ENCODE measurements at places on chromosomes 3 and 15. TPM values are rescaled to one million over a fixed set of nuclear protein-coding genes. Genes with fewer than 3 reads are reported as not detected.

KLHL25 gene
- total RNA-seq: 3.1 TPM

CEMIP gene
- total RNA-seq: 0.14 TPM

SCAANT1 gene
- total RNA-seq: not detected

HIGD2B gene
- total RNA-seq: not detected

FOXL2NB gene
- 0.20 TPM for total RNA-seq

CRELD1 gene
- 19.9 TPM for total RNA-seq

FMN1 gene
- 1.2 TPM for total RNA-seq

DPPA2 gene
- not detected for total RNA-seq

GJD2 gene
- total RNA-seq: not detected

CCRL2 gene
- not detected for total RNA-seq

DNA sequence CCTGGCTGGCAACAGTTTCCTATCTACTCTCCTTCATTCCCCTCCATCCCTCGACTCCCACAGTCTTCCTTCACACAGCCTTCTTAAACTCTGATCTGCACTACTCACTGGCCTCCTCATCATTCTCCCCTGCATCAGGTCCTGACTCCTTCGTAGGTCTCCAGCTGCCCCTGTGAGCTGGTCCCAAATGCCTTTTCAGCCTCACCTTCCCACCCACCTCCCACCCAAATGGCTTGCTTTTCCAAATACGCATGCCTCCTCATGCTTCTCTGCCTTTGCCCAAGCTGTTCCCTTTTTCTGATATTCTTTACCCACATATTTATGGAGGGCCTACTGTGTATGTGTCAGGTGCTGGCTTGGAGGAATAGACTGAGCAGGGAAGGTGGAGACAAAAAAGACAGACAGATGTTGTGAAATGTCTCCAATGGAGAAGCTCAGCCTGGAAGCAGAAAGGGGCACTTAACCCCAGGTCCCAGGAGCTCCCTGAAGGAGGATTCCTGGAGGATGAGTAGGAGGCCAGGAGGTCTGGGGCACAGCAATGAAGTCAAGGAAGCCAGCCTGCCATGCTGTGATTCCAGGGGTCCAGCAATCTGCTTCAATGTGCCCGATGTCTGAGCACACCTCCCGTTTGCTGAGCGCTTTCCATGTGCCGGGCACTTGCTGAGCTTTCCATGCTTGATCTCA lies 252.2 kb downstream of the SHQ1 start:
- DNase-seq: peak; percentile 24

GRCh38 chr3:143881095-143881494 lies 32.8 kb upstream of the SLC9A9 start:
- DNase-seq: no peak

DNA sequence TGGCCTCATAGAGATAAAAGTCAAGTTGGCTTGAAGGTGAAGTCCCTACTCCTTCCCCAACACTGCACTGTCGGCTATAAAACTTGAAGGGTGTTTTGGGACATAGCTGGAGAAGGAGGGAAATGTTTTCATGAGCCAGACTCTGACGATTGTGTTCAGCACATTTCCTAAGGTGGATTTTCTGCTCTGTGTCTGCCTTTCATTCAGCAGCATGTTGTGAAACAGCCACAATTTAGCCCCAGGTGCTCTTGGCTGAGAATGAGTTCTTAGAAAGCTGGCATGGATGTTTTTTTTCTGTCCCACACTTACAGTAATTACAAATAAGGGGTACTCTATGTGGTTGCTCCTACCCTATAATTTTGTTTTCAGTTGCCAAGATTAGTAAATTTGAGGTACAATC lies 492.4 kb downstream of the MCTP2 start:
- DNase-seq: peak; percentile 83

- peak; percentile 91 for DNase-seq
Measured at GRCh38 chr15:48373821-48374451, 42.7 kb downstream of the DUT start.

DNA sequence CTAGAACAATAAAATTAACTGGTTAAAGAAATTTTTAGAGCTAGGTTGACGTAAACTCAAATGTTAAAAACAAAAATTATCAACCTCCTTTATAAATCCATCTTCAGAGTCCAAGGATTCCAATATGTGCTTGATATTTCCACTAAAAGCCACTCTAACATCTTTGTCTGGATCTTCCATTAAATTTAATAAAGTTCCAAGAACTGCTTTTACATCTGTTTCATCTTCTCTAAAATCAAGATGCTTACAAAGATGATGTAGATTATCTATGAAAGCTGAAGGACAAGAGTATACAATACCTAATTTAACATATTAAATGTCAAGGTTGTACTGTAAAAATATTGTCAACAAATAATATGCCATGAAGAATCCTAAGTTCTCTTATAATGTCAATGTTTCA lies 24.8 kb downstream of the ATR start:
- DNase-seq: no peak

GRCh38 chr15:49163678-49164077 lies 6.4 kb upstream of the GALK2 start:
- no peak for DNase-seq

GRCh38 chr15:95300958-95301357 lies 1029.5 kb upstream of the NR2F2 start:
- DNase-seq: peak; percentile 7

GRCh38 chr15:40506964-40507571 lies 36.3 kb downstream of the CHST14 start:
- DNase-seq: peak; percentile 69

GRCh38 chr15:72037321-72037720 lies 80.6 kb downstream of the MYO9A start:
- DNase-seq: no peak

GRCh38 chr3:95789111-95789510 lies 1025.3 kb upstream of the EPHA6 start:
- DNase-seq: no peak

DNA sequence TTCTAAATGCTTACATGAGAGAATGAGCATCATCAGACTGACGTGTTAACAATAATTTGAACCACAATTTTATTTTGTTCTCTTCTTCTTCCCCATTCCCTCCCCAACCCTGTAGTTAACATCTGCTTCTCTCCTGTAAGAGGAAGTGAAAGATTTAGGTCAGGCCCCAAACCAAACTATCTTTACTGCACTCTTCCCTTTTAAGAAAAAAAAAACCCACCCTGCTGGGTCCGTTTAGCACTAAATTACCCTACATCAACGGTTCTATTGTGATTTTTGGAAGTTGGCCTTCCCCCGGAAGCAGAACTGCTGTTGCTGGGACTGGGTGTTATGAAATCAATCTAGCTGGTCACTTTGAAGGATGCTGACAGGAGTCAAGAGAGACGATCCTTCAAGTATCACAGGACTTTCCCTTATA lies 49.4 kb downstream of the NFKBIZ start:
- DNase-seq: no peak

- DNase-seq: no peak
Measured at GRCh38 chr3:52396907-52397591, 47.9 kb downstream of the SEMA3G start.

DNA sequence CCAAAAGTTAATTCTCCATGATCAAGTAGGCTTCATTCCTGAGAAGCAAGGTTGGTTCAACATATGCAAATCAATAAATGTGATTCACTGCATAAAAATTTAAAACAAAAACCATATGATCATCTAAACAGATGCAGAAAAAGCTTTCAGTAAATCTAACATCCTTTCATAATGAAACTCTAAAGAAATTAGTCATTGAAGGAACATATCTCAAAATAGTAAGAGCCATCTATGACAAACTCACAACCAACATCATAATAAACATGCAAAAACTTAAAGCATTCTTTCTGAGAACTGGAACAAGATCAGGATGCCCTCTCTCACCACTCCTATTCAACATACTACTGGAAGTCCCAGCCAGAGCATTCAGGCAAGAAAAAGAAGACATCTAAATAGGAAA lies 254.1 kb downstream of the AGBL1 start:
- no peak for DNase-seq

DNA sequence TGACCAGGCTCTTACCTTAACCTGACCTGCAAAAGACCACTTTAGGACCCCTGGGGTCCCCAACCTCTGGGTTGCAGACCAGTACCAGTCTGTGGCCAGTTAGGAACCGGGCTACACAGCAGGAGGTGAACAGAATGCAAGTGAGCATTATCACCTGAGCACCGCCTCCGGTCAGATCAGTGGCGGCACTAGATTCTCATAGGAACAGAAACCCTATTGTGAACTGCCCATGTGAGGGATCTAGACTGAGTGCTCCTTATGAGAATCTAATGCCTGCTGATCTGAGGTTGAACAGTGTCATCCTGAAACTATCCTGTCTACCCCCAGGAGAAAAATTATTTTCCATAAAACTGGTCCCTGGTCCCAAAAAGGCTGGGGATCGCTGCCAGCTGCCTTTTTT lies 20.3 kb downstream of the CHP1 start:
- DNase-seq: no peak

DNA sequence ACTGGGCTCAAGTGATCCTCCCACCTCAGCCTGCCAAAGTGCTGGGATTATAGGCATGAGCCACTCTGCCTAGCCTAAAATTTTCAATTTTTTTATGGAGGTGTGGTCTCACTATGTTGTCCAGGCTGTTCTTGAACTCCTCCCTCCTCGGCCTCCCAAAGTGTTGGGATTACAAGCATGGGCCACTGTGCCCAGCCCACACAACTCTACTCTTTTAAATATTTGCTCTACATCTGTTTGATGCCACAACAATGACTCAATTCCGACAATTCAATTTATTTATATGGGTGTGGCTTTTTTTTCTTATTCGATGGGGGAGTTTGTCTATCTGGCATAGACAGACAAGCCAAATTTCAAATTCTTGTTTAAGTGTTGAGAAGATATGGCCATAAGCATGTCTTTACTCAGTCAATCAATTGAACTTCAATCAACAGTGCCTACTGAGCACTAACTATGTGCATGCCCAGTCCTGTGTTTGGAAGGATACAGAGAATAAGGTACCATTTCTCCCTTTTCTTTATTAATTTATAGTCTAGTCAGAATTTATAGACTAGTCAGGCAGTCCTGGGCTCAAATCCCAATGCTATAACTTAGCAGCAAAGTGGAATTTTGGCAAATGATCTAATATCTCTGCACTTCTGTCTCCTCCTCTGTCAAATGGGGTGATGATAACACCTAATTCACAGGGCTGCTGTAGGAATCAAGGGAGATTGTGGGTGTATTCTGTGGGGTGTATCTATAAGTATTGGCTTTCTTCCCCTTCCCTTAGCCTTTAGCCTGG lies 54.6 kb upstream of the PIAS1 start:
- DNase-seq: peak; percentile 28

DNA sequence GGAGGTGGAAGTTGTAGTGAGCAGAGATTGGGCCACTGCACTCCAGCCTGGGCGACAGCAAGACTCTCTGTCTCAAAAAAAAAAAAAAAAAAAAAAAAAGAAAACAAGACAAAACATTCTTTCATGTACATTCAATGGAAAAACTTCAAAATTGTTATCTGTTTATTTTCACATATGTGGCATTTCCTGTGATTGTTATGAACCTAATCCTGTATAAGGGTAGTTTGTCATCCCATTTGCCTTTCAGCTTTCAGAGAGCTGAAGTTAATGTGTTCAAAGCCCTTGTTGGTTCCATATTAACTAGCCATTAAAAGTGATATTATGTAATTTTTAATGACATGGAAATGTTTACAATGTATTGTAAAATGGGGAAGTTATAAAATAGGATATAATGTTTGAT lies 17.3 kb upstream of the NCK1 start:
- no peak for DNase-seq

- DNase-seq: no peak
Measured at GRCh38 chr3:174540116-174540908, 318.8 kb upstream of the NAALADL2 start.

DNA sequence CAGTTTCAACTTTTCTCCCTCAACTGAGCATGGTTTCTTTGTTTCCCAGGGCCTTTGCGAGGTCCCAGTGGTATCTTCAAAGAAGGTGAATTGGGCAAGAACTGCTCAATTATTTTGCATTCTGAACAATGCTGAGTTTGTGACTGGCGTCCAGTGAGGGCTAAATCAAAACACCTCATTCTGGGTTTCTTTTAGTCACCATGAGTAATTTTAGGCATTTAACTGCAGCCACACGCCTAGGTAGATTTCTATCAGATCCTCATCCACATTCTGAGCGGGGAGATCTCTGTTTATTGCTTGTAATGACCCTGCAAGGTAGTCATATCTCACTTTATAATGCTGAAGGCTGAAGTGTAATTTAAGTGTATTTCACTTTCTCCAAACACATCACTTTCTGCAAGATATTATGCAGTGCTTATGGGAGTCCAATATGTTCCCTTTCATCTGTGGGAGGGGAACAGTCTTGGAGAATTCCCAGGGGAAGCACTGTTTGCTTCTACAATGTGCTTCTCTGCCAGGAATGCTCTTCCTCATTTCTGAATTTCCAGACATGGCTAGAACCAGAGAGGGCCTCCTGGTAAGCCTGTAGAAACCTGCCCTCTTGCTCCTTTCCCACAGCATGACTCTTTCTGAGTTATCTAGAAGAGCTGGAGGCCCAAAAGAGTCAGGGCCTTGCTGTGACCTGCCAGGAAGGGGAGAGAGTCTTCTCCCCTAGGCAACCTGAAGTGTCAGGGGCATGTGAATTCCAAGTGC lies 91.7 kb downstream of the FRMD4B start:
- DNase-seq: peak; percentile 72

DNA sequence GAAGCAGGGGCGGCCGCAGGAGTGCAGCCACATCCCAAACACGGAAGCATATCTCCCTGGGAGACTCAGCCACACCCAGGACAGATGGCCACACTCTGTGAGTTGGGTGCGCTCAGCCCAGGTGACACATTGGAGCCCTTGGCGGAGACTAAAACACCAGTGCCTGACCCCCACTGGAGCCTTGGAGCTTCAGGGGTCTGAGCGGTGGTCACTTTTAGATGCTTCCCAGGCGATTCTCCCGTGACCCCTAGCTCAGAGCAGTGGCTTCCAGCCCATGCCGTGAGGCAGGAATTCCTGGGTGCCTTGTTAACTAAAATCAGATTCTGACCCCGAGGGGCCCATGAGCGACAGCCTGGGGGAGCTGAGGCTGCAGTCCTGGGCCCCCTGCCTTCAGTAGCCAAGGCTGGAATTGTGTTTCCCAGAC lies 54.5 kb downstream of the PLXNA1 start:
- no peak for DNase-seq

- peak; percentile 84 for DNase-seq
Measured at GRCh38 chr3:120497336-120497735, 46.5 kb upstream of the FSTL1 start.

DNA sequence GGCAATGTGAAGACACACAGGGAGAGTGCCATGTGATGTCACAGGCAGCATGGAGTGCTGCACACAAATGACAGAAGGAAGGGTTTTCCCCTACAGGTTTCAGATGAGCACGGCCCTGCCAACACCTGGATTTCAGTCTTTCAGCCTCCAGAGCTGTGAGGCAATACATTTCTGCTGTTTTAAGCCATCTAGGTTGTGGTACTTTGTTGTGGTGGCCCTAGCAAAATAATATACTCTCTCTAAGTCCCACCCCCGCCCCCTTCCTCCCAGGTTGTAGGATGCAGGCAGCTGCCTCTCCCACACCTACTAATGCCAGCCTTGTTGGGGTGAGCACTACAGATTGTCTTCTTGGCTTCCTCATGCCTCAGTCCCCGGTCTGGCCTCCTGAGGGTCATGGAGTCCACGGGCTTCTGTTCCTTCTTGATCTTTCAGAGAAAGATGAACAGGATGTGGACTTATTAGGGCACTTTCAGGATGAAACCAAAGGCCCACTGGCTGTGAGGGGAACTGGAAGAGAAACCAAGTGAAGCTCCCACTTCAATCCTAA lies 180.0 kb downstream of the CD47 start:
- no peak for DNase-seq
